ENCODE measurements at places on chromosomes 5 and 9.

DNA sequence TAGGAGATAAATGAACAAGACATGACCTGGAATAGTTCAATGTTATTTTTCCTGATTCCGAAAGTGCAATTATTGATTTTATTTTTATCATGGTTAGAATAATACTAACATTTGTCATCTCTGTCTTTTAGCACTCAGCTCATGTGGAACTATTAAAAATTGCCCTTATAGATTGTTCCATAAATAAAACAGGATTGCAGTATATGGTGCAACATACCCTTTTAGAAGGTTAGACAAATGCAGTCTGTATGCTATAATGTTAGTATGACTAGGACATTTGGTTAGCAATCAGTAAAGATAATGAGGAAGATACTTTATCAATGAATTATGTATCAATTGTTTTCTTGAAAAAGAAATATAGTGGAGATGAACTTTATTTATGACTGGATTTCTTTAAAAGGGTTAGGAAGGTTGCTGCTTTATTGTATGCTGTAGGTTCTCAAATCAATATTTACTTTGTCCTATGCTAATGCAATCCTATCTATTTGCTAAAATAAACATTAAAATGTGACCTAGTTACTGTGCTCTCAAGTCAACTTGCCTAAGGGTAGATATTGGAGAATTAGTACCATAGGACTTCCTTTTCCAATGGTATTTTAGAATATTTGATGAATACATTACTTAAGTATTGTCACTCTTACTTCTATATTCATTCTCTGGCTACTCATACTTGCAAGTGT is 348.9 kb upstream of the ISL1 start:
- no peak for DNase-seq

- no peak for DNase-seq
Observed at GRCh38 chr9:79026316-79026715, 545.4 kb upstream of the TLE4 start.

DNA sequence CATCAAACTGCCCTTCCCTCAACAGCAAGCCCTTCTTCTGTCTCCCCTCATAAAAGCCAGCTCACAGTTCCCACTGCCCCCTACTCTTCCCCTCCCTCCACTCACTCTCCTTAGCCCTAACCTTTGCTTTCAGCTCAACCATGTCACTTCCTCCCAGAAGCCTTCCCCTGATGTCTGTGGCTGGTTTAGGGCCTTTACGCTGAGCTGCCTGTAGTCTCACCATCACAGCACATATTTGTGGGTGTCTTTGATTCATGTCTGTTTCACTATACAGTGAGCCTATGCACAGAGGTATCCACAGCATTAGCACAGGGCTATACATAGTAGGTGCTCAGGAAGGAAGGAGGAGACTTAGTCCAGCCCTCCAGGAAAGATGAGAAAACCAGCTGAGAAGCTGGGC is 34.7 kb downstream of the C9orf50 start:
- DNase-seq = no peak

DNA sequence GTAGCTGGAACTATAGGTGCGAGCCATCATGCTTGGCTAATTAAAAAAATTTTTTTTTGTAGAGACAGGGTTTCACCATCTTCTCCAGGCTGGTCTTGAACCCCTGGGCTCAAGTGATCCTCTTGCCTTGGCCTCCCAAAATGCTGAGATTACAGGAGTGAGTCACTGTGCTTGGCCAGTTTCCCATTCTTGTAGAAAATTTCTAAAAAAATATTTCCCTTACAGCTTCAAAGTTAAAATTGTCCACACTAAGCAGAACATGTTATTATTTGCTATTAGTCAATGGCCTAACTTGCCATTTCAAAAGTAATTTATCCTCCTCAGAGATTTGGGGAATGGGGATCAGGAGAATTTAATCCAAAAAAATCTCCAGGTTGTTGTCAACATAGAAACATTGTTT is 40.1 kb downstream of the SLC38A9 start:
- DNase-seq = no peak

- no peak for DNase-seq
Observed at GRCh38 chr5:74312746-74313145, 327.8 kb downstream of the ENC1 start.

GRCh38 chr9:109052416-109052815 is 39.1 kb upstream of the CTNNAL1 start:
- DNase-seq = no peak

GRCh38 chr5:80761176-80761575 is 106.4 kb upstream of the DHFR start:
- no peak for DNase-seq

DNA sequence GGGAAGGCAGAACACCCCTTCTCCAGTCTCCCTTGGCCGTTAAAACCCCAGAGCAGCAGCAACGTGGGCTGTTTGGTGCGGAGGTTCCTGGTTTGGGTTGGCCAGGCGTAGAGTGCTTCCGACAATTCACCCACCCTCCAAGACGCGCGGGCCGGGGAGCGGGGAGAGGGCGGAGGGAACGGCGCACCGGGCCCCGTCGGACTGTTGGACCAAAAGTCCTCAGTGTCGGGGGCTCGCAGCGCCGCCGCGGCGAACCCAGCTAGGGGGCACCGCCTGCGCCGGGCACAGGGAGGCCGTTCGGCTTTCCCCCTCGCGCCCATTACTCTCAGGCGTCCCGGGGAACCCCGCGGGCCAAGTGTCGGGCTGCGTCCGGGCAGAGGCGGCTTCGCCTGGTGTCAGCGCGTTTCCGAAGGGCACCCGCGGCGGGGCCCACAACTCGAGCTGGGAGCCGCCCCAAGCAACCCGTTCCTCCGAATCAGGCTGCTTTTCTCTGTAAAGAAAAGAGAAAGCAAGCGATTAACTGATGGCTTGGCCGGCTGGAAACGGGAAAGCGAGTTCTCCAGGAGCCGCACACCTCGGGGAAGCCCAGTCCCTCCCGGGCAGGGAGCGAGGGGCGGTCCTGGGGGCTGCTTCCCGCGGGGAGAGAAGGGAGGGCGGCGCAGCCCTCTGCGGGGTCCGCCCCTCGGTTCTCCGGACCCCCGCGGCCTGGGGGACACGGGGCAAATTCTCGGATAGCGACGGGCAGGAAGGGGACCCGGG is 145.5 kb downstream of the ERCC6L2 start:
- DNase-seq = peak; percentile 37

- no peak for DNase-seq
Observed at GRCh38 chr5:37662362-37662761, 177.5 kb downstream of the GDNF start.

DNA sequence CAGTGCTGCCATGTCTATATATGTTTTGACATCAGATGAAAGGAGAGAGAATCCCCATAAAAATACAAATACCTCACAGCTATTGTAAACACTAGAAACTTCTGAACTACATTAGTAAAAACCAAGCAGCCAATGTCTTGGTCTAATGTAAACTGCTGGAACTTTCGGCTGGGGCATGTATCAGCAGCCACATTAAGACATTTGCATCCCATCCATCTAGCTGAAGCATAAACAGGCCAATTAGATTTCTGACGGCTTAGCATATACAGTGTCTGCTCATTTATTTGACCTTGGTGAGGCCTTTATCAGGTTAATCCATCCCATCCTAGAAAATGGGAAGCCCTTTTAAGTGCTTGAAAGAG is 65.7 kb downstream of the PTCH1 start:
- no peak for DNase-seq

GRCh38 chr9:99181621-99182020 is 40.1 kb downstream of the ALG2 start:
- no peak for DNase-seq

DNA sequence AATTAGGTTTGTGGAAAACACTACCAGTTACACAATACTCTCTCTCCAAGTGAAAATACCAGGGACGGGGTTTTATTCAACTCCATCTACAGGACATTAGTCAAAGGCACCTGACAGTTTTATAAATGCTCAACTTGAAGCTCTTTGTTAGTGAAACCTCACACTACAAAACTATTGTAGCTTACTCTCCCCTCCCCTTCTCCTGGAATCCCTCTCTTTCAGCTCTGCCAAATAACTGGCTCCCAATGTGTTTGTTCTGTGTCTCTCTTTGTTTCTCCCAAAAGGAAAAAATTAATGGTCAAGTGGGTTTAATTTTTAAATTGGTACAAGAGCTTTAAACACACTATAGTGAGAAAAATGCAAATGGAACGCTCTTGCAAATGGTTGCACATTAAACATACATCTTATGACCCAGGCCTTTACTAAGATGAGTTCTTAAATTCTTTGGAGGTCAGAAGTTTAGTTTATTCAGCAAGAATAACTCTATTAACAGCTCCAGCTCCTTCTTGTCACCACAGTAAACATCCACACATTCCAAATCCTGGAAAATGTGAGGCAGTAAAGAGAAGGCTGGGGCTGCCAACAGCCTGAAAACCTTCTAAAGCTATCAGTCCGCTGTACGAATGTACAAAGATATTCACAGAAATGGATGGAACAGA is 48.4 kb downstream of the ZNF608 start:
- DNase-seq = no peak

- DNase-seq = no peak
Observed at GRCh38 chr9:84154320-84154719, 173.7 kb downstream of the RMI1 start.

DNA sequence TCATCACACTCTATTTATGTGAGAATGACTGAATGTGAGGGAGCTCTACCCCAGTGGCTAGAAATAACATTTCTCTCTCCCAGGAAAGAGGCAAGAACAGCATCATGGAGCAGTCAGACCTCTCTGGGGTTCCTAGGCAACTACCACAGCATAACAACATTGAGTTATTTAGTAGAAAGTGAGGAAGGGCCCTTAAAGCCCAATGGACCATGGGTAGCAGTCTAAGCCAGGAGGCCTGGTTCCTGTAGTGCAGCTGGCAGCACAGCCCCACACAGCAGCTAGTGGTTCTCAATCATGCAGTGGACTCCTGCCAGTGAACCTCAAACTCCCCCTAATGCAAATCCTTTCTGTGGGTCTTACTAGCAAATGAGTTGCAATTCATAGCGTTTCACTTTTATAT is 55.3 kb downstream of the SPEF2 start:
- DNase-seq = no peak

- no peak for DNase-seq
Observed at GRCh38 chr9:94805585-94805984, 79.1 kb downstream of the AOPEP start.

- no peak for DNase-seq
Observed at GRCh38 chr9:75176037-75176436, 87.7 kb downstream of the OSTF1 start.

GRCh38 chr5:143182106-143182505 is 221.4 kb downstream of the NR3C1 start:
- no peak for DNase-seq

GRCh38 chr5:103428923-103429322 is 133.7 kb downstream of the NUDT12 start:
- DNase-seq = no peak

- DNase-seq = no peak
Observed at GRCh38 chr9:114743446-114743845, 61.5 kb upstream of the TEX48 start.

- DNase-seq = no peak
Observed at GRCh38 chr5:139277171-139277570, 16.4 kb upstream of the MATR3 start.

DNA sequence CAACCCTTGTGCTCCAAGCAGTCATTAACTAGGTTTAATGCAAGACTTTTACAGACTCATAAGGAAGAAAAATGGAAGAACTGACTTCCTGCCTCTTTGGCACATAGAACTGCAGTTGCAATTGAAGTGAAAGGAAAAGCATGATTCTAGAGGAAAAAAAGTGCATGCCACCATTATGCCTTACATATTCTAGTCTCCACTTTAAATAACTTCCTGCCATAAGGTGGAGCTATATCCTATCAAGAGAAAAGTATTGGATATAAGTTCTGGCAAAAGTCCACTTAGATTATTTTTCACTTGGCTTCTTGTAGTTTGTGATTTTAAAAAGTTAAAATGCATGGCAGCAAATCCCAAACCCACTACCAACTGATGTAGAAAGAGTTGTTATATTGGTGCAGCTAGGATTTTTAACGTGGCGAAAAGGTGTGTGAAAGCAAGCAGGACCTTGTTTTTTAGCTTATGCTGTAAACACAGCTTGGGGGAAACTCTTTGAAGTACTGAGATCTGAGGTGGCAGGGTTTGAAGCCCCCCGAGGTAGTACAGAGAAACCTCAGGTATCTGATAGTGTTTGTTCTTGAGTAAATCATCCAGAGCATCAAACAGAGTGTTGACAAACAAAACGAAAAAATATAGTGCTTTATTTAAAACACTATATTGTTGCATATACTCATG is 117.9 kb downstream of the ANXA1 start:
- no peak for DNase-seq

DNA sequence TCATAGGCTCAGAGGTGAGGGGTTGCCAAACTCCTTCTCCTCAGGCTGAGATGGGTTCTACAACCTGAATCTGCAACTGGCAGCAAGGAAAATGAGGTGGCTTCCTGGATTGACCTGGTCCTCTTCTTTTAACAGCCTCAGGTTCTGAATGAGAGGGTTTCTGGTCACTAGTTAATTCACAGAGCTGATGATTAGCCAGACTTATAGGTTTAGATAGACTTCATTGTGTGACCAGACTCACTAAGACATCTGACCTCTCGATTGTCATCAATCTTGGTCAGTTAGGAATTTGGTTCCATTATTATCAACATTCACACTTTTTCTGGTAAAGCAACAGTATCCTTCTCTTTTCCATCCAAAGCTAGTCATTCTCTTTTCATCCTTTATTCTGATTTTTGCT is 257.9 kb downstream of the PAPPA start:
- DNase-seq = no peak

DNA sequence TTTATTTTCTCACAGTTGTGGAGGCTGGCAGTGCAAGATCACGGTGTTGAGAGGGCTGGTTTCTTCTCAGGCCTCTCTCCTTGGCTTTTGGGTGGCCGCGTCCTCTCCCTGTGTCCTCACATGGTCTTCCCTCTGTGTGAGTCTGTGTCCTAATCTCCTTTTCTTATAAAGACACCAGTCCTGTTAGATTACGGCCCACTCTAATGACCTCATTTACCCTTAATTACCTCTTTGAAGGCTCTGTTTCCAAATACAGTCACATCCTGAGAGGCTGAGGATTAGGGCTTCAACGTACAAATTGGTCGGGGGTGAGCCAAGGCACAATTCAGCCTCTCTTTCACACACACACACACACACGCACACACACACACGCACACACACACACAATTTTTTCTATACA is 73.0 kb downstream of the UGCG start:
- no peak for DNase-seq

- no peak for DNase-seq
Observed at GRCh38 chr5:82374637-82375036, 96.5 kb upstream of the RPS23 start.

Measured in stimulated activated CD4-positive, alpha-beta T cell treated with anti-CD3 and anti-CD28 coated beads, Interleukin-15, amount 100 ng/mL, for 1 hour (primary cell).